ENCODE measurements at places on chromosomes 2 and 18.

GRCh38 chr2:132651115-132652045, 18.6 kb downstream of the LYPD1 start:
- peak; percentile 48 for DNase-seq

DNA sequence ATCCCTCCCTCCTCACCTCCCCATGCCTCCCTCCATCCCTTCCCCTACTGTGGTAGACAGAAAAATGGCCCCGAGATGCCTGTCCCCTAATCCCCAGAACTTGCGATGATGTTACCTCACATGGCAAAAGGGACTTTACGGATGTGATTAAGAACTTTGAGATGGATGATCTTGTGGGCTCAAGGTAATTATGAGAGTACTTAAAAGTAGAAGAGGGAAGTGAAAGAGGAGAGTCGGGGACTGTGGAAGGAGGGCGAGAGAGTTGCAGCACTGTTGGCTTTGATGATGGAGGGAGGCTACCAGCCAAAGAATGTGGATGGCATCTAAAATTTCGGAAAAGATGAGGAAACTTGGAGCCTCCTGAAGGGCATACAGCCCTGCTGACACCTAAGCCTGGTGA, 66.5 kb downstream of the AGAP1 start:
- no peak for DNase-seq

GRCh38 chr2:236574424-236575145, 5.0 kb downstream of the ACKR3 start:
- DNase-seq, result no peak

GRCh38 chr2:46615986-46616485, 136.7 kb downstream of the TMEM247 start:
- peak; percentile 29 for DNase-seq

DNA sequence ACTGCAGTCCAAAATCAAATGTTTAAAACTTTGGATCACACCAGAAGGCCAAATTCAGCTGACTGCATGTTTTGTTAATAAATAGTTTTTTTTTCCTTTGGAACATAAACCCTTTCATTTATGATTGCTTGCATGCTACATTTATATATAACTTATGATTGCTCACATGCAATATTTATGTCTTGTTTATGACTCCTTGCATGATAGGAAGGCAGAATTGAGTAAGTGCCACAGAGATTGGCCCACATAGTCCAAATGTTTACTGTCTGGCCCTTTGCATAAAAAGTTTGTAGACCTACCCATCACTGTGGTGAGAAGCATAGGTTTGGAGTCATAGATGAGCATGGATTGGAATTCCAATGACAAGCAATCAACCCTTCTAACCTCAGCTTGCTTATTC, 30.8 kb downstream of the WDFY1 start:
- no peak for DNase-seq

DNA sequence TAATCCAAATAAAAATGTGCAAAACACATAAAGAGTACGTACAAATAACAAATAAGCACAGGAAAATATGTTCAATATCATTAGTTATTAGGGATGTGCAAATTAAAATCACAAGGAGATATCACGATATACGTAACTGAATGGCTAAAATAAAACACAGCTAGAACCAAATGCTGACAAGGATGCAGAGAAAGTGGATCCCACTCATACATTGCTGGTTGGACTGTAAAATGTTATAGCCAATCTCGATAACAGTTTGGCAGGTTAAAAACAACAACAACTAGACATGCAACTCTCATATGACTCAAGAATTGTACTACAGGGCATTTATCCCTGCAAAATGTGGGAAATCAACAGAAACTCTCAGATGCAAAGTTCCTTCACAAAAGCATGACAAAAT, 553.9 kb downstream of the ADCYAP1 start:
- DNase-seq, result no peak

- no peak for DNase-seq
Measured at GRCh38 chr18:4207383-4207985, 247.6 kb downstream of the DLGAP1 start.

DNA sequence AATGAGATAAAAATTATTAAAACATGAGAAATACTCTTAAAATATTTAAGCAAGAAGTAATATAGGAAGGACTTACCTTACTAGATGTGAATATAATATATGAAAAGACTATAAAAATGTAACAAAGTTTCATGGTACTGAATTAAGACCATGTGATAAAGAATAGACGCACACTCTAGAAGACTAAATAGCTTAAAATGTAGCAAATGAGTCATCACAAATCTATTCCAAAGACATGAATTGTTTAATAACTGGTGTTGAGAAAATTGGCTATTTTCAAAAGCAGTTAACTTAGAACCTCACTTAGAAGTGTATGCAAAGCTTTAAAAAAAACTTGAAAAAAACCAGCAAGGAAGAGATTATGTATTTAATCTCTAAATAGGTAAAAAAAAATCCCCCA, 64.1 kb downstream of the POLE4 start:
- peak; percentile 47 for DNase-seq

- DNase-seq, result no peak
Measured at GRCh38 chr2:48113767-48114166, 207.5 kb upstream of the FBXO11 start.

- DNase-seq, result no peak
Measured at GRCh38 chr2:6443061-6443823, 422.5 kb downstream of the CMPK2 start.

- DNase-seq, result peak; percentile 3
Measured at GRCh38 chr2:143551971-143552650, 422.9 kb downstream of the ARHGAP15 start.

GRCh38 chr2:33220533-33220932, 255.9 kb upstream of the RASGRP3 start:
- DNase-seq, result no peak

GRCh38 chr18:48006415-48007175, 76.1 kb upstream of the SMAD2 start:
- DNase-seq, result no peak

- no peak for DNase-seq
Measured at GRCh38 chr2:197241596-197241995, 69.0 kb downstream of the ANKRD44 start.

- no peak for DNase-seq
Measured at GRCh38 chr2:175621821-175622220, 380.2 kb downstream of the LNPK start.

- DNase-seq, result no peak
Measured at GRCh38 chr18:77144451-77145118, 12.0 kb upstream of the MBP start.

DNA sequence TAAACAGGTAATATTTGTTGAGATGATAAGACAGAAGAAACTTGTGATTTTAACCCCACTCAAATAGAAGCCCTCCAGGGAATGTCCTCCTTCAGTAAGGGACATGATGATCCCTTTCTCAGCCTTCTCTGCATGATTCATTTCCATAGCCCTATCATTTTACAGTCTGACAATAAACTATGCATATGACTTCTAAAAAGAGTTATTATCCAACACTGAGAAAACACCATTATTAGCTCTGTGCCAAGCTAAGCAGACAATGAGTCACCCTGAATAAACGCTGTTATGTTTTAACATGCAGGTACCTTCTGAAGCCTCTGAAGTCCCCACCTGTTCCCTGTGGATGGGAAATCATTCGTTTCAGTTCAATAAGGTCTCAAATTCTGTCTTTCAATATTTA, 54.7 kb downstream of the DTNB start:
- peak; percentile 66 for DNase-seq

DNA sequence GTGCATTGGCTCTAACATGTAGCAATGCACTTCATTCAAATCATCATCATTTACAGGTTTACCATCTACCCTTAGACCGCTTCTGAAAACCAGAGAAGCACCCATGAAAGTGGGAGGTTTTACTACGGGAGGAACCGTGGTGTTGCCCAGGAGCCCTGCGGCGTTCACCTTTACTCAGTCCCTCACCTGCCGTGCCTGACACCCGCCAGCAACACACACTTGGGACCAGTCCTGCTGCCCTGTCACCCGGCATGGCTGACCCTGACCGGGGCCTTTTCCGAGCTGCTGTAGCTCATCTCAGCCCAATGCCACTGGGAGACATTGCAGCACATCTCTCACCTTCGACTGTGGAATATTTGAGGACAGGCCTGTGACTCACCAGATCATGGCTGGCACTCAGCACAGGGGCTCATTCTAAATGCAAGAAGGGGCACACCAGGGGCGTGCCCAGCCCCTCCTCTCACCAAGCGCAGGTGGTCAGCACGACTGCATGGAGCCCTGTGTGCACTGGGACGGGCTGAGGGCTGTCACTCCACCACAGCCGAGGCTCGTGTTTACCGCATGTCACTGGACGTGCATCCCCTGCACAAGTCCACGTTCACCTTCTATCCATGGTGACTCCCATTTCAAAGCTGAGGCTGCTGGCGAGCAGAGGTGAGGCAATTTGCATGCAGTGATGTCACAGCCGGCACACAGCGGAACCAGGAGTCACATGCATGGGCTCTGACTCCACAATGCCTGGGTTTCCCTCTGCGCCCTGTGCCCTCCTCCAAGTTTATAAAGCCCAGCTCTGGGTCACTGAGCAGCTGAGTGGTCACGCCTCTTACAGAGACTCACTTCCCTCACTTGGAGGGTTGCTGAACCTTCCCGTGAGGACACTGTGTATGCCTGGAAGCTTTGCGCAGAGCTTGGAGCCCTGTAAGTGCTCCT, 76.7 kb upstream of the SNTG2 start:
- DNase-seq, result no peak

DNA sequence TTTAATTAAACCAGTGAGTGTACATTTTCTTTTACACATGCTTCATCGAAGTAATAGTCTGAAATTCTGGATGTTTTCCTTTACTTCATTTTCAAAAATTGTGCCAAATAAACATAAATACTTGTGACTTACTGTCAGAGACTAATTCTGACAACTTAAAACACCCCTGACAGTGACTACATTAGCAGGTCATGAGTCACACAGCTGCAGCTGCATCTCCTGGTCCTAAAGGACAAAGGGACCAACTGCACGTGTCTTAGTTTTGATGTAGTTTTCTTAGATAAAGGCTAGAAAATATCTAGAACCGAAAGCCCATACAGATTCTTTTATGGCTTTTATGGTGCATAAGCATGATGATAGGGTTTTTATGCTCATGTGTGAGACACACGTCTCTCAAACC, 29.6 kb upstream of the DSC3 start:
- no peak for DNase-seq

DNA sequence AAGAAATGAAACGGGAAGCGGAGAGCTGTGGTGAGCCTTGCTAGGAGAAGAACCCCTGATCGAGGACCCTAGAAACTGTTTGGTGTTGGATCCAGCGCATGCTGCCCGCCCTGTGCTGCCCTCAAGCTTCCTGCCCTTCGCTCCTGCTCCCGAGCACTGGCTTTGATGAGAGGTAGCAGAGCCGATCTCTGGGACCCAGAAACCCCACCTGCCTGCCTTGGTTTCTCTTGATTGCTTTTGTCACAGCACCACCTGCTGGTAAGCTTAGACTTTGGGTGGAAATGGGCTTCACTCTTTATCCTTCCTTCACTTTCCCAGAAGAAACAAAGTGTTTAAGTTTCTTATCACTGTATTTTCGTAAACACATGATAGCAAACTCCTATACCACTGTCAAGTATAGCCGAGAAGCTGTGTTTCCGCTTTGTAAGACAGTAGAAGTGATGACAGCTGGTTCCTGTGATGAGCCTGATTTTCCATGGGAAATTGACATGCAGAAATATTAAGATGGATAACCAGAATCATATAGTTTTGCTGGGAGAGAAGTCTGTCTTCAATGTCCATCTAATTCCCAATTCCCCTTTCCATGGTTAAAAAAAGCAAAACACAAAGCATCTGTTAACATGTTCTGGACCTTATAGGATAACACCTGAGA, 267.4 kb downstream of the PHLPP1 start:
- peak; percentile 60 for DNase-seq
